ENCODE measurements at places on chromosomes 5 and 9.

GRCh38 chr9:127563579-127563978 is 48.5 kb upstream of the STXBP1 start:
- no peak for DNase-seq

DNA sequence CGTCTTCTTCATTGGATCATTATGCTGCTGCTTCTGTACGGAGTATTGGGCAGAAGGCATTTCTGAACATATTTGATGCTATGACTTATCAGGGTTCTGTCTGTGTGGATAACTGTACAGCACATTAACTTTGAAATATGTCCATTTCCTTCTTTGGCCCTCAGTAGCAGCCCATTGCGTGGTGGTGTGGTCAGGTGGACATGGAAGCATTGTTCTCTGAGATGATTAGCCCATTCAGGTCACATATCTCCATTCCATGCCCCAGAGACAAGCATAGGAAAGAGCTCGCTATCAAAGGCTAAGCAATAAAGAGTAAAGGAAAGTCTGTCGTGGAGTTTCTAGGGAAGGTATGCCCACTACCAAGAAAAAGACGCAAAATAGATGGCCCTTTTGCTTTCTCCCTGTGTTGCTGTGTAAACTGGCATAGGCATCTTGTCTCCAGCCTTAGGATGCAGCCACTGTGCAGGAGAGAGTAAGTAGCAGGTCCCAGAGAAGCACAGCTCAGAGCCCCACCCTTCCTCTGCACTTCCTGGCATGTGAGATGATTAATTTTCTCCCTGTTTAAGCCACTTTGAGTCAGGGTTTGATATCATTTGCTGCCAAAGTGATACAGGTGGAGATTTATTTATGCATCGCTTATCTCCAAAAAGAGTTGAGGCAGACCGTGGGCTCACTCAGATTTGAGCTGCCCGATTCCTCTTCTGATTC is 221.9 kb downstream of the PDZD2 start:
- DNase-seq = no peak

DNA sequence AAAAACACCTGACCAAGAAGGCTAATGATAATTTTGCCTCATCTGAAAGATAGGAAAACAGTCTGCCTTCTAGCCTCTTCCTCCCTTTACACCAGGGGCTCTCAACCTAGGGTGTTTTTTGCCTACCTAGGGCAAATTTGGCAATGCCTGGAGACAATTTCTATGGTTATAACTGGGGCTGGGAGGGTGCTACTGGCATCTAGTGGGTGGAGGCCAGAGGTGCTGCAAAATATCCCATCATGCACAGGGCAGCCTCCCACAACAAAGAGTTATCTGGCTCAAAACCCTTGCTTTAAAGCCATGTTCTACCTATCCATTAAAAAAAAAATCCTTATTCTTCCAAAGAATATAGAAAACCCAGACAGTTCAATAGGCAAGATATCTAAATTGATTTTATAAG is 45.0 kb upstream of the NR3C1 start:
- no peak for DNase-seq

GRCh38 chr9:107894572-107895261 is 405.1 kb upstream of the KLF4 start:
- DNase-seq = no peak

- no peak for DNase-seq
Measured at GRCh38 chr5:16180789-16181082, 1.1 kb upstream of the MARCHF11 start.
